Activated T-cell treated with anti-CD3 and anti-CD28 coated beads for 4 hours (primary cell): ENCODE measurements at places on chromosomes 4 and X.

GRCh38 chr4:27894951-27895350 lies 1034.3 kb downstream of the STIM2 start:
- no peak for DNase-seq

- no peak for DNase-seq
Measured at GRCh38 chrX:118552121-118552900, 56.7 kb downstream of the DOCK11 start.

DNA sequence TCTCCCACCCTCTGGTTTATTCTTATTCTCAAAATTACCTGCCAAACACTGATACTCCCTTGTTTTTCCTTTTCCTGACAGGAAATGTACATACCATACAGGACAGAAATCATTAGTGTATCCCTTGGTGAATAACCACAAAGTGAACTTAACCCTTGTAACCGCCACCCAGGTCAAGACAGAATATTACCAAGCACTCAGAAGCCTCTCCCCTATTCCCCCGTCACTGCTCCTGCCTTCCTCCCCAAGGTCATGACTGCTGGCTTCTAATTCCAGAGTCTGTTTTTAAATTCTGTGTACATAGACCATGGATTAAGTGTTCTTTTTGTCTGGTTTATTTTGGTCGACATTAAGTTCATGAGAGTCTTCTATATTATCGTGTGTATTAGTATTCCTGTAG lies 37.7 kb downstream of the HTT start:
- DNase-seq, result no peak

DNA sequence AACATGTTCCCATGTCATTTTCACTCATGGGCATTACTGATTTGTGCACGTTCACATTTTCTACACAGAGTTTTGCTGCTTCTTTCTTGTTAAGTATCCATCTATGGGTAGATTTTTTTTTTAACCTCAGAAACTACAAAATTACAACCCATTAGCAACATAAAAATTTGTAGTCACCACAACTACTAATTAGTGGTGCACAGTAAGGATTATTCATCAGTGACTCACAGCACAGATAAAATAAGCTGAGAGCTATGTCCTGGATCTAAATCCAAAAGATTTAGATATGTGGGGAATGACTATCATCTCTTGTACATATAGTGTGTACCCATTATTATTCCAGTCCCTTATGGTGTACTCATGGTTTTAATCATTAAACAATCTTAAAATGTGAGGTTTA lies 19.7 kb upstream of the AMELX start:
- DNase-seq, result no peak

GRCh38 chrX:76454456-76454927 lies 27.0 kb downstream of the MAGEE1 start:
- no peak for DNase-seq

DNA sequence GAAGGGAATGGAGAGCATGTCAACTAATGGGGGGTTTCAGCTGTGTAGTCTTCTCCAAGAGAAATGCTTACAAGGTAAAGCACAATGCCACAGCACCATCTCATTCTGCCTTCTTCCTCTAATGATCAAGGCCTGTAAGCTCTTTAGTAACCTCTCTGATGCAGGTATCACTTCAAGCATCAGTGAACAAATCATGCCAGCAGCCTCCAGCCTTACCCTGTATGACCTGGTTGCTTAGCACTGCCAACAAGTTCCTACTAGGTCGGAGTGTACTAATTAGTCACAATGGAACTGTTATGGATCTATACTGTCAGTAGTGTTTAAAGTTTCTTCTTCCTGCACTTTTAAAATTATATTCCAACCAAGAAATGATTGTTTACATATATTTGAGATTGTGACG lies 197.7 kb downstream of the GRID2 start:
- DNase-seq, result no peak

- DNase-seq, result no peak
Measured at GRCh38 chr4:148061795-148062194, 329.9 kb downstream of the ARHGAP10 start.

- no peak for DNase-seq
Measured at GRCh38 chr4:145507636-145508035, 26.0 kb downstream of the SMAD1 start.

DNA sequence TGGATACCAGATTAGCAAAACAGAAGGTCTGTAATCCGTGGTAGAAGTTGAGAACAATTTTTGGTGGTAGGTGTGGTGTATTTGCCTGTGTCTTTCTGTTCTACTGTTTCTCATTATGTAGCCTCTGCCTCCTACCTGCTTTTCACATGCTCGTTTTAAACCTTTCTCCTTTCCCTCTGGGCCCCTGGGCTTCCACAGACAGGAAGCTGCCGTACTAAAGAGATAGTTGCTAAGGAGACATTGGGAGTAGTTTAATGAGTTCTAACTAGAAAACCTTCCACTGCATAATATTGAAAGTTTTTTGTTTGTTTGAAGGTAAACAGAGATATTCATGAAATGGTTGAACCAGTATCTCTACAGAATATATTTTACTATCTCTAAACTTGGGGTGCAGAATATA lies 107.8 kb downstream of the STOX2 start:
- no peak for DNase-seq

- peak; percentile 14 for DNase-seq
Measured at GRCh38 chr4:44629280-44629866, 22.1 kb downstream of the YIPF7 start.

DNA sequence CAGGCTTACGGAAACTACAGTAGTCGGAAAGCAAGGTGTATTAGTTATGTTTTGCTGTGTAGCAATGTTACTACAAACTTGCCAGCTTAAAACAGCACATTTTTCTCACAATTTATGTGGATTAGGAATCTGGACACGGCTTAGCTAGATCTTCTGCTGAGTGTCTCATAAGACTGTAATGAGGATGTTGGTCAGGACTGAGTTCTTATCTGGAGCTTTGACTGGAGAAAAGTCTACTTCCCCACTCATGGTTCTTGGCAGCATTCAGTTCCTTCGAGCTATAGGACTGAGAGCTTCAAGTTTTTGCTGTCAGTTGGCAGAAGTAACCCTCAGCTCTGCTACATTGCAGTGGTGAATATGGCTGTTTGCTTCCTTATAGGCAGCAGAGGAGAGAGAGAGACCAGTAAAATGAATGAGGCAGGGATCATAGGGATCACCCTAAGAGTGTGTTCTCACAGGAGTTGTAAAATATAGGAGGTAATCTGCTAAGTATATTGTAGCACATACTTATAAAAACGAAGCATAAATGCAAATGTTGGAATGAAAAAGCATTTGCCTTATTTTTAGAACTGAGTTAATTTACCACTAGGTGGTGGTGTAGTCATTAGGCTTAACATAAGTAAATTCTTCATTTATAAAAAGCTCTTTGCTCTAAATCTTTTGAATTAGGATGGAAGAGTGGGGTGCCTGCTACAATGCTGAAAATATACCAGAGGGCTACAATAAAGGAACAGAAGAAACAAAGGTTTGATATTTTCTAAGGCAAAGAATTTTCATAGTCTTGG lies 38.6 kb downstream of the ALG13 start:
- no peak for DNase-seq

GRCh38 chr4:163806653-163807052 lies 312.2 kb downstream of the TMA16 start:
- no peak for DNase-seq

DNA sequence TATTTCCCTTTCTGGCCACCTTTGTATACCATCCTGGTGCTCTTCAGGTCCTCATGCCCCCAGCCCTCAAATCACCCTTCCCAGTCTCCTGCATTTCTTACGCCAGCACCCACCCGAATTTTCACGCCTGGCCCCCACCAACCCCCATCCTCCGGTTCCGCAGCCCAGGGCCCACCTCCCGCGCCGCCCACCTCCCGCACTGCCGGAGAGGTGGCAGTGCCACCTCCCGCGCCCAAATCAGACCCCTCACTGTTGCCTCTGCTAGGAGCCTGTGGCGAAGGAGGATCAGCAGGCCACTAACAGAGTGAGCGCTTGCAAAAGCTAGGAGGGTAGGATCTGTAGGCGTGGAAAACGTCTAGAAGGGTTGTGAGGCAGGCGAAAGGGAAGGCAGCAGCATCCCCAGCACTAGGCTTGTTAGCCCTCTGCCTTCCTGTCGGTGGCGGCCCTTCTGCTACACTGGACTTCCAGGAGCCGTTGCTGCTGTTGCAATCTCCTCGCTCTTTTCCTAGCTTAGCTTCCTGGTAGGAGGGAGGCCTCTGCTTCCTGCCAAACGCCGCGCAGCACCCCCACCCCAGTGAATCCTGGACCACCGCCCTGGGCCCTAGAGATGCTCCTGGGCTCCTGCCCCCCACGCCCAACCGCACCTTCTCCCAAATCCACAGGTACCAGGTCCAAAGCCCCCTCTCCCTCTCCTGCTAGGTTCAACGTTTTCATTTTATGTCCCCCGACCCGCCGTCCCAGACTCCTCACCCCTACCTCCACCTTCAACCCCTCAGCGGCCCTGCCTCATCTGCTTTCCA lies 51.0 kb downstream of the SPIN2B start:
- no peak for DNase-seq

DNA sequence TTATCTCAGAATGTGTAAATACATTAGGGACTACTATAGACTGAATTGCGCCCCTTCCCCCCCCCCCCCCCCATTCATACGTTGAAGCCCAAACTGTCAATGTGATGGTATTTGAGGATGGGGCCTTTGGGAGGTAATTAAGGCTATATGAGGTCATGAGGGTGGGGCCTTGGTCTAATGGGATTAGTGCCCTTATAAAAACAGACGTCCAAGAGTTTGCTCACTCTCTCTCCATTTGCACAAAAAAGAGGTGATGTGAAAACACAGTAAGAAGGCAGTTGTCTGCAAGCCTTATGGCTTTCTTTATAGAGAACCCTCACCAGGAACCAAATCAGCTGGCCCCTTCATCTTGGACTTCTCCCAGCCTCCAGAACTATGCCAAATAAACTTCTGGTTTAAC lies 15.3 kb downstream of the SPACA5 start:
- DNase-seq, result no peak

DNA sequence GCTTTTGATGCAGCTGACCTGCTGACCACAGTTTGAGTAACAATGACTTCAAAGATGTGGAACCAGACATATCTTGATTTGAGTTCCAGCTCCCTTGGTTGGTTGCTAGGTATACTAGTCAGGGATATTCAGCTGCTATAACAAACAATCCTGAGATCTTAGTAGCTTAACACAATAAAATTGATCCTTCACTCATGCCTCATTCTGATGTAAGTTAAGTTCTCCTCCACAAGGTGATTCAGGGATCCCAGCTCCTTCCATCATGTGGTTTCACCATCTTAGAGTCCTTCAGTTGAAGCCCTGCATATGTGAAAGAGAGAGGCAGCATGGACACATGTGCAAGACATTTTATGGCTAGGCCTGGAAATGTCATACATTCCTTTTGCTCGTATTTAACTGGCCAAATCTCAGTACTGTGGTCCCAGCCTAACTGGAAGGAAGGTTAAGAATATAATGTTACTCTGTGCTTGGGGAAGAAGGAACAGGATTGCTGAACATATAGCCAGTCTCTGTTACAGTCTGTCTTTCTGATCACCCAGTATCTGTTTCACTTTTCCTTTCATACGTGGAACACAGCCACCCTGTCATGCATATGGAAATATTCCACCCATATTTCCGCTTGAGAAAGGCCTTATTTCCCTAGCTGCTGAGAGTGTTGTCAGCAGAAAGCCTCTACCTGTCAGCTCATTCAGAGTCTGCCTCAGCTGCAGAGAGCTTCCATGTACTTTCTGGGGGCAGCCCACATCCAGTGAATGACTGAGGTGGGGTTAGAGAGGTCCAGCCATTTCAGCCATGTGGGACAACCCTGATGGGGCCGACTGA lies 7.1 kb downstream of the SMIM9 start:
- DNase-seq, result no peak

- DNase-seq, result no peak
Measured at GRCh38 chr4:1057403-1057745, 45.9 kb downstream of the FGFRL1 start.

DNA sequence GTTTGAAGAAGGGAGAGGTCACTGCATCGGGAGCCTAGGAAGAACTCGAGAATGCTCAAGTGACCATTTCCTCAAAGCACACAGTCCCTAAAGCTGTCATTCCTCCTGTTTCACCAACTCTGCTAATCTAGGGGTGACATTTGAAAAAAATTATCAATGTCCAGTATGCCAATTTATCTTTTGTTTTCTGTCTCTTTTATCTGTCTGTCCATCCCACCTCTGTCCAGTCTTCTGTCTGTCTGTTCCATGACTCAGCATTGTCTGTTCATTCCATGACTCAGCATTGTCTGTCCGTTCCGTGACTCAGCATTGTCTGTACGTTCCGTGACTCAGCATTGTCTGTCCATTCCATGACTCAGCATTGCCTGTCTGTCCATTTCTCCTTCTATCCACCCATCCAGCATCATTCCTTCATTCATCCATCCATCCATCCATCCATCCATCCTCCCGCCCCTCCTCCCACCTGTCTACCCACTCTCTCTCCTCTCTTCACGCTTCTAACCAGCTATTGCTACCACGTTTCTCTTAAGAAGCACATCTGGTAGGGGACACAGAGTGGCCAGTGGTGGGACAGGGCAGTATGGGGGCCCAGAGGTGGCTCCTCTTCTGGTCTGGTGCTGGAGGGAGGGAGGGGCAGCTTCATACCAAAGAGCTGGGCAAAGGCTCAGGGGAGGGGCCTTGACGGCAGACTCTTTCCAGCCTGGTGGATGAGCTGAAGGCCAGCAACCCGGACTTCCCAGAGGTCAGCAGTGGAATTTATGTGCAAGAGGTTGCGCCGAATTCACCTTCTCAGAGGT lies 34.1 kb downstream of the HTRA3 start:
- DNase-seq, result no peak

DNA sequence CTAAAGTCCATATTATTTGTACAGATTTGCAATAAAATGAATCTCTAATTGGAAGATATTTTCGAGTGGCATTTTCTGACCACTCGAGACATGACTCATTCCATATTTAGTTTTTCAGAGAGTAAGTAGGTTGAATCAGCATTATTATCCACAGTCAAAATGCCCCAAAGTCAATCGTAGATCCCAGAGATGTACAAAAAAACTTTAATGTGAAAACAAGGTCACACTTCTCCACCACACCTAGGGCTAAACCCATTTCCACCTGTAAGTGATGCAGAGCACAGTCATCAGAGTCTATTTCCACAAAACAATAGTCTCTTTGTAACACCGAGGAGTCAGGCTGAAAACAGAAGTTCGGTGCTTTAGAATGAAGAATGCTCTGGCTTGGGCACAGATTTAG lies 117.1 kb upstream of the TENM3 start:
- DNase-seq, result no peak

- DNase-seq, result no peak
Measured at GRCh38 chrX:9390121-9390520, 74.7 kb upstream of the TBL1X start.

- DNase-seq, result no peak
Measured at GRCh38 chr4:139129206-139129605, 47.8 kb downstream of the ELF2 start.

GRCh38 chrX:125205918-125206665 lies 113.6 kb upstream of the TEX13C start:
- DNase-seq, result no peak

GRCh38 chr4:569958-570667 lies 6.0 kb downstream of the TMEM271 start:
- no peak for DNase-seq

DNA sequence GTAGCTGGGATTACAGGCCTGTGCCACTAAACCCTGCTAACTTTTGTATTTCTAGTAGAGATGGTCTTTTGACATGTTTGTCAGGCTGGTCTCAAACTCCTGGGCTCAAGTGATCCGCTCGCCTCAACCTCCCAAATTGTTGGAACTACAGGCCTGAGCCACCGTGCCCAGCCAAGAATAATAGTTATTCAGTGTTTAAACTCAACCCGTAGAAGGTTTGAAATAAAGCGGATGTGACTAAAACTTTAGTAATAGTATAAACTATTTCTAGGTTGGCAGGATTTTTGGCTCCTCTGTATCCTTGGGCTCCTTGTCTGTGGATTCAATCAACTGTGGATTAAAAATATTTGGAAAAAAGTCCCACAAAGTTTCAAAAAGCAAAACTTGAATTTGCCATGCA lies 37.8 kb downstream of the PCDH10 start:
- no peak for DNase-seq

GRCh38 chrX:48957827-48958634 lies 624 bp upstream of the OTUD5 start:
- DNase-seq, result peak; percentile 84
